ENCODE measurements at places on chromosomes 13 and 19.

- DNase-seq = no peak
These were observed 76.0 kb upstream of the GPR12 start for GRCh38 chr13:26836626-26837025.

DNA sequence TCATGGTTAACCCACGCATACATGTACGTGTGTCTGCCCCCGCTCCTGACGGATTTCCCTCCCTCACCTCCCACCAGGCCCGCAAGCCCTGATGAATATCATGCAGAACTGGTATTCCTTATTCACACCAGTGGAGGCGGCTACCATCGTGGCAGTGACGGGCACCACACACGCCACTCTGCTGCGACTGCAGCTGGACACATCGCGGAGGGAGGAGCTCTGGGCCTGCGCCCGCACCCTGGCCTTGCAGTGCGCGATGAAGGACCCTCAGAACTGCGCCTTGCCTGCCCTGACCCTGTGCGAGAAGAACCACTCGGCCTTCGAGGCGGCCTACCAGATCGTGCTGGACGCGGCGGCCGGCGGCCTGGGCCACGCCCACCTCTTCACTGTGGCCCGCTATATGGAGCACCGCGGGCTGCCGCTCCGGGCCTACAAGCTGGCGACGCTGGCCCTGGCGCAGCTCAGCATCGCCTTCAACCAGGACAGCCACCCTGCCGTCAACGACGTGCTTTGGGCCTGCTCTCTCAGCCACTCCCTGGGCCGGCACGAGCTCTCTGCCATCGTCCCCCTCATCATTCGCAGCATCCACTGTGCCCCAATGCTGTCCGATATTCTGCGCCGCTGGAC, 35.0 kb downstream of the ZSWIM4 start:
- DNase-seq = no peak

GRCh38 chr19:13742756-13743155, 21.6 kb upstream of the MRI1 start:
- DNase-seq = no peak

DNA sequence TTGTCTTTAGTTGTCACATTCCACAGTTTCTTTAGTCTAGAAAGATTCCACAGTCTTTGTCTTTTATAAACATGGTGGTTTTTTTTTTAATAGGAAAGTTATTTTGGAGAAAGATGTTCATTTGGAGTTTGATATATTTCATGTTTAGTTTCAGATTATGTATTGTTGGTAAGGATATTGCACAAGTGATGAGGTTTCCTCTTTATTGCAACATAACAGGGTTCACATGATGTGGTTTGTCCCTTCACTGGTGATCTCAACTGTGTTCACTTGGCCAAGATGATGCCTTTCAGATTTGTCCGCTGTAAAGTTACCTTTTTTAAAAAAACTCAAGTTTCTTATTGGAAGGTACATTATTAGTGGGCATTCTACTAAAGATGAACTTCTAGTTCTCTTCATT, 3.2 kb downstream of the ZNF230 start:
- no peak for DNase-seq
